ENCODE measurements at places on chromosomes 4 and X.

DNA sequence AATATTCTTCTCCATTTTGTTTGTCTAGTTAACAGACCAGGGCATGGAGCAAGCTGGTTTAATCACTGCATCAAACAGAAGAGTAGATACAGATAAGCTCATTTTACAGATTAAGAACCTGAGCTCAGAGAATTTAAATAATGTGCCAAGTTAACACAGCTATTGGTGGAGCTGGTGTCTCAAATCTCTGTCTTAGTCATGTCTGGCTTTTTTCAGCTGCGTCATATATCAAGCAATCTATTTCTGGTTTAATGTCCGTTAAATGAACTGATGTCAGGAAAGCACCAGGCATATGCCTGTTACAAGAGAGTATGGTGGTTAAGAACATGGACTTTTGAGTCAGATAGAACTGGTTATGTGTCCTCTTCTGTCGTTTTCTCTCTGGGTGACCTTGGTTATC lies 79.8 kb upstream of the ADGRA3 start:
- DNase-seq: no peak

DNA sequence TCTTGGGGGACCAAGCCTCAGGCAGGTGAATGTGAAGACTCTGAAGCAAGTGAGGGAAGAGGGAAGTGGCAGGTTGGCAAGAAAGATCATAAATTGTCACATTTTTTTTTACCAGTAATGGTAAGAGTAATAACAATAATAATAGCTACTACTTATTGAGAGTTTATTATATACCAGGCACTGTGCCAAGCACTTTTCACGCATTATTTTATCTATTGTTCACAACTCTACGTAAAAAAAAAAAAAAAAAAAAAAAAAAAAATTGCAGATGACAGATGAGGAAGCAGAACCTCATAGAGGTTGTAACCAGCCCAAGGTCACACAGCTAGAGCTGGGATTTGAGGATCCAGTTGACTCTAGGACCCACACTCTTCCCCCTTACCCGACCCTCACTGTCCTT lies 40.9 kb downstream of the TSC22D3 start:
- no peak for DNase-seq

DNA sequence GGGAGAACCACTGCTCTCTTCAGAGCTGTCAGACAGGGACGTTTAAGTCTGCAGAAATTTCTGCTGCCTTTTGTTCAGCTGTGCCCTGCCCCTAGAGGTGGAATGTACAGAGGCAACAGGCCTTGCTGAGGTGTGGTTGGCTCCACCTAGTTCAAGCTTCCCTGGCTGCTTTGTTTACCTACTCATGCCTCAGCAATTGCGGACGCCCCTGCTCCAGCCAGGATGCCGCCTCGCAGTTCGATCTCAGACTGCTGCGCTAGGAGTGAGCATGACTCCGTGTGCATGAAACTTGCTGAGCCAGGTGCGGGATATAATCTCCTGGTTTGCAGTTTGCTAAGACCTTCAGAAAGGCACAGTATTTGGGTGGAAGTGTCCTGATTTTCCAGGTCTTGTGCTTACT lies 70.9 kb downstream of the MAGEB5 start:
- no peak for DNase-seq

- no peak for DNase-seq
Measured at GRCh38 chrX:100264200-100264599, 145.9 kb downstream of the PCDH19 start.

DNA sequence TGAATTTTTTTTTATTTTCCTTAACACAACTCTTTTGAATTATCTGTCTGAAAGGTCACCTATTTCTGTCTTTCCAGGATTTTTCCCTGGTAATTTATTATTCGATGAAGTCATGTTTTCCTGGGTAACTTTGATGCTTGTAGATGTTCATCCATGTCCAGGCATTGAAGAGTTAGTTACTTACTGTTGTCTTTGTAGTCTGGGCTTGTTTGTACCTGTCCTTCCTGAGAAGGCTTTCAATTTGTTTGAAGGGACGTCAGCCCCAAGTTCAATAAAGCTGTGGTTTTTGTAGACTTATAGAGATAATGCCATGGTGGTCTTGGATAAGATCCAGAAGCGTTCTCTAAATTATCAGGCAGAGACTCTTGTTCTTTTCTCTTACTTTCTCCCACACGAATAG lies 252.4 kb upstream of the ARHGAP24 start:
- no peak for DNase-seq

DNA sequence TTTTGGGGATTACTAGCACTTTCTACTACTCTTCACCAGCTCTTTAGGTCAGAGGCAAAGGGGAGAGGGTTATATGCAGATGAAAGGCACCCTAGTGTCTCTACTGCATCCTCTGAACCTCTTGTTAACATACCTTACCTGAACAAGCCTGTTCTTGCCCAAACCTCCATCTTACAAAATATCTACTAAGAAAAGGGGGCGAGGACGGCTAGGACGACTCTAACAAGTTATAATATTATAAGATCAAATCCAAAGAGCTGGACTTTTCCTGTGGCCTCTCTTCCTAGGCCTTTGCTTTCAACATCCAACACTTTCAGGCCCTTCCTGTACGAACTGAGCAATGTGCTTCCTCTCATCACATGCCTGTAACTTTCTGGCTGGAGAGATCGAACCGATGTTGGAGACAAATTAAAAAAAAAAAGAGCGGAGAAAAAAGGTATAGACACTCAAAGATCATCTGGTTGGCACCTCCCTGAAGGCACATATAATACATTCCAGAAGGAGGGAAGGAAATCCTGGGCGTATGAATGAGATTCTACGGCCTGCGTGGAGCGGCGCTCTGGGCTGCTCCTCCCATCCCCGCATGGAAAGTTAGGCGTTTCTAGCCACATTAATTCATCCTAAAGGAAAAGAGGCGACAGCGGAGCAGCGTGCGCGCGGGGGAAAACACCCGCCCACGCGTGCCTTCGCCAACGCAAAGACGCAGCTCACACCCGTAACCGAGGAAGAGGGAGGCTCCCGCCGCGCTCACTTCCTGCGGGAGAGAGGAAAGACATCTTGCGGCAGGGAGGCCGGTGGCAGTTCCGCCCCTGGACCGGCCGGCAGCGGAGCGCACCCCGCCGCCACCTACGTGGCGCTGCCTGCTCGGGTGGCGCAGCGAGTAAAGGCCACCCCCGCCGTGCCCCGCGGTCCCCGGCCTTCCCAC lies 808 bp downstream of the PRDM5 start:
- peak; percentile 44 for DNase-seq

All from fibroblast of skin of left quadriceps (primary cell).